Fibroblast of the aortic adventitia (primary cell): ENCODE measurements at places on chromosomes 11 and 22. TPM values are rescaled to one million over a fixed set of nuclear protein-coding genes. Genes with fewer than 3 reads are reported as not detected.

Gene SSTR3
- total RNA-seq, result 0.41 TPM in 1 of 2 replicates, not detected in the other

Gene TRIM66
- total RNA-seq, result 4.1 and 5.6 TPM in 2 replicates

- DNase-seq, result no peak
Measured at GRCh38 chr11:101269990-101270660, 140.5 kb upstream of the PGR start.

DNA sequence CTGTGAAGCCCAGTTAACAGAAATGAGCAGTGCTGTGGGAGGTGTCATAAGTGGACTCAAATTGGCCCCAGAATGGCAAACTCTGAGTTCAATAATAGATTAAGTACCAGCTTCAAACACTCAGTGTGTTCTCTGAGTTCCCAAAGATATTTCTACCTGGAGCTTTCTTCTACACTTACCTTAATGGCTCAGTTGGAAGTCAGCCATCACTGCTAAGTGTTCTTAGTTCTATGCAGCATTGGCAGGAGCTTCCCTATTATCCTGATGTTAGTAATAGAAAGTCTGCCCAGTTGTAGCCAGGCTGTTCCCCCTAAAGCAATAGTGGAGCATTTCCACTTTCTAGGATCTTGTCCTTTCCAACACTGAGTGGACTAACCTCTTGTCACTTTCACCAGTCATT is 9.7 kb upstream of the PIK3IP1 start:
- DNase-seq, result no peak

GRCh38 chr11:76379807-76380158 is 1.1 kb downstream of the THAP12 start:
- DNase-seq, result no peak

DNA sequence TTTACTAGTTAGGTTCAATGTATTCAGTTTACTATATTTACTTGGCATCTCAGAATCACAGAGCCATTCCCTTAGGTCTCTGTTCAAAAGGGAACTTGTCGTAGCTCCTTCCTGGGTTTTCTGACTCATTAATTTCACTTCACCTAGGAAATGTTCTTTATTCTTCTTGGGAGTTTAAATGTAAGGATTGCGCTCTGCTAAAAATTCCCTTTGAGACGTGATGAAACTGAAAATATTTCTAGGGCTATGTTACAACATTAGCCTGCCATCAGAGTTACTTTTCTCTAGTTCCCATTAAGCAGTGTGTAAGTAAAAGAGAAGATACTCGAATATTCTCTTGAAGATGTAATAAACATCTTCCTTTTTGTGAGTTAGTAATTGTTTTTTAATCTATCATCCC is 209.5 kb downstream of the CASP12 start:
- DNase-seq, result no peak

DNA sequence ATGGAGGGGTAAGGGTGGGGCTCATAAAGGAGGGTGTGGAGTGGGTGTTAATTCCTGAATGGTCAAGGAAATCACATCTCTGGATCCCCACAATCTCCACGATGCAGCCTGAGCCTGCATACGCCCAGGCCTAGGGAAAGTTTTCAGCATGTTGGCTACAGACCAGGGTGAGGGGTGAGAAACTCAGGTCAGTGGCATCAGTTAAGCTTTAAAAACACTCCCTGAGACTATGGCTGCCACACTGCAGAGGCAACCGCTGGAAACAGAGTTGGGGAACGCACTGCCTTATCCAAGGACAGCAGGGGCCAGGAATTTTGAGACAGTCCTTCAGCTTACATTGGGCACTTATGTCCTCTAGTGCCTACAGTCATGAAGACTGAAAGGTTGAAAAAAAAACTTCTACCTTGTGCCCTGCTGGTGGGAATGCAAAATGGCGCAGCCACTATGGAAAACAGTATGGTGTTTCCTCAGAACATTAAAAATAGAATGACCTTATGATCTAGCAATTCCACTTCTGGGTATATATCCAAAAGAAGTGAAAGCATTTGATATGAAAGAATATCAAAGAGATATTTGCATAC is 19.7 kb downstream of the DKK3 start:
- no peak for DNase-seq

DNA sequence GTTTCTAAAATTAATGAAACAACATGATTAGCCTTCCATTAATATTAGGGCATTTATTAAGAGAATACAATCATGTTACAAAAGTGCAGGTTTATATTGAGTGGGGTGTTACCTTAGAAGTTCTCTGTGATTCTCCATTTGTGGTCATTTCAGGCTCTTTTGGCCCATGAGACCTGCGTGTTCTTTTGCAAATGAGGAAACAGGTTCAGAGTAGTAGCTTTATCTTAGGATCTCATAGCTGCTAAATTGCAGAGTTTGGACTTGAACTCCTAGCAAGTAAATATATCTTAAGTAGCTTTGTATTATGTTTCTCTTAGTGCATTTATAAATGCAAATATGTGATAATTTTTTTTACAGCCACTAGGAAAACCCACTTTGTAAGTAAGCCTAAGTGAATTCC is 18.3 kb downstream of the FAR1 start:
- DNase-seq, result no peak
